ENCODE measurements at places on chromosomes 16 and 17.

DNA sequence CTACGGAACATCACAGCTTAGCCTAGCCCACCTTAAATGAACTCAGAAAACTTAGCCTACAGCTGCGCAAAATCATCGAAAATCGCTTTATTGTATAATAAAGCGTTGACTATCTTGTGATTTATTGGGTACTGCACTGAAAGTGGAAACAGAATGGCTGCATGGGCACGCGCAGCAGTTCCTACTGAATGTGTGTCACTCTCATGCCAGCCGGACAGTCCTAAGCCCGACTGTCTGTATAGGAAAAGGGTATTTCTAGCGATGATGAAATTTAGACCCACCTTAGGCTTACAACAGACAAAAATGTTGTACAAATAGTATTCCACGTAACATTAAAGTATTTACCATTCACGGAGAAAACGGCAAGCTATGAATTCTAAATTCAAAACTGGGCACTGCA, 9.3 kb downstream of the FBXO31 start:
- DNase-seq: no peak

DNA sequence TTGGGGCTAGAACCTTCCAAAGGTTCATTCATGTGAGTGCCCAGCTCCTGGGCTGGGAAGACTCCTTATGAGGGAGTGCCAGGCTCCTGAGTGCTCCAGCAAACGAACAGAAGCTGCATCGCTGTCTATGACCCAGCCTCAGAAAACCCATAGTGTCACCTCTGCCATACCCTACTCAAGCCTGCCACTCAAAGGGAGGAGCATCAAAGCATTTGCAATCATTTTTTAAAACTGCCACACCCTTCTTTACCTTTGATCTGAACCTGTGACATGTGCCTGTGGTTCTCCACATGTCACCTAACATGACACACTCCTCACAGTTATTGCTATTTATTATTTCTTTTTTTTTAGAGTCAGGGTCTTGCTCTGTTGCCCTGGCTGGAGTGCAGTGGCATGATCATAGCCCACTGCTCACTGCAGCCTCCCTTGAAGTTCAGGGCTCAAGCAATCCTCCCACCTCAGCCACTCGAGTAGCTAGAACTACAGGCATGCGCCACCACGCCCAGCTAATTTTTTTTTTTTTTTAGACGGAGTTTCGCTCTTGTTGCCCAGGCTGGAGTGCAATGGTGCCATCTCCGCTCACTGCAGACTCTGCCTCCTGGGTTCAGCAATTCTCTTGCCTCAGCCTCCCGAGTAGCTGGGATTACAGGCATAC, 7.3 kb upstream of the KDM8 start:
- DNase-seq: no peak

- DNase-seq: no peak
These were observed 10.4 kb downstream of the LLGL1 start for GRCh38 chr17:18235743-18236256.

DNA sequence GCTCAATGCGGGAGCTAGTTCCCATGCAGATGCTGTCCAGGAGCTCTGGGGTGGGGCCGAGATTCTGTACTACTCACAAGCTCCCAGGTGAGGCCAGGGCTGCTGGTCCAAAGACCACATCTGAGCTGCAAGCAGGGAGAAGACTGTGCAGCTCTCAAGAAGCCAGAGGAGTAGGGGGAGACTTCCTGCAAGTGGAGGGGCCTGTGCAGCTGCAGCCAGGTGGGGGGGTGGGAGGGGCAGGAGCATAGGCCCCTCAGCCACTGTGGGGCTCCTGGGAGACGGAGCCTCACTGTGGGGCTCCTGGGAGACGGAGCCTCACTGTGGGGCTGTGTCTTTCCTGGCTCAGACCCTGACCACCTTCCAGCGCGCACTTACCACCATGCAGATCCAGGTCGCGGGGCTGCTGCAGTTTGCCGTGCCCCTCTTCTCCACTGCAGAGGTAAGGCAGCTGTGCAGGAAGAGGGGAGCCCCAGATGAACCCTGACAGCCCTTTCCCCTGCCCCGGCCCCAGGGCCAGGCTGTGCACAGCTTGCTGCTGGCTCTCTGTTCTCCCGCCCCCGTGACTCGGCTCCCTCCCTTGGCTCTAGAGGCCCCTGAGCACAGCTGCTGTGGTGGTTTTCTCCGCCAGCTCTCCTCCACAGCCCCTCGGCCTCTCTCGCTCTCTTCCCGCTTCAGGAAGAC, 24.3 kb upstream of the DNAI2 start:
- DNase-seq: no peak

DNA sequence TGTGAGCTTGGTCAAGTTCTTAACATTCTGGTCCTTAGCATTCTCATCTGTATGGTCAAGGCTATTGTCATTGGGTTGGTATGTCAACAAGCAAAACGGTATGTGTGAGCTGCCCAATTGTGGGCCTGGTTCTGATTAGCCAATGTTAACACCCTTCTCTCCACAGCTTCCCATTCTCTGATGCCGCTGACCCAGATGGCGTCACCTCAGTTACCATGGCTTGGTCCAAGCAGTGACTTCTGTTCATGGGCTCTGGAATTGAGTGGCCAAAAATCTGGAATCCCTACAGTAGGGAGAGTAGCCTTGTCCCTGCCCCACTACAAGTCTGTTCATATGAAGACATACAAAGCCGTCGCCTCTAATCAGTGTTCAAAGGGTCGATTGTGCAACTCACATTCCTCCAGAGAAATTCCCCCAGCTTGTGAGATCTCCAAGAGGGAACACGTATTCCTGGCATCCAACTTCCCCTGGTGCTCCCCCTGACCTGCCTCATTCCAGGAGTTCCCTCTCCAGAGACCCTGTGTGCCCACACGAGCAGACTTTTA, 15.8 kb downstream of the TMEM98 start:
- DNase-seq: no peak

DNA sequence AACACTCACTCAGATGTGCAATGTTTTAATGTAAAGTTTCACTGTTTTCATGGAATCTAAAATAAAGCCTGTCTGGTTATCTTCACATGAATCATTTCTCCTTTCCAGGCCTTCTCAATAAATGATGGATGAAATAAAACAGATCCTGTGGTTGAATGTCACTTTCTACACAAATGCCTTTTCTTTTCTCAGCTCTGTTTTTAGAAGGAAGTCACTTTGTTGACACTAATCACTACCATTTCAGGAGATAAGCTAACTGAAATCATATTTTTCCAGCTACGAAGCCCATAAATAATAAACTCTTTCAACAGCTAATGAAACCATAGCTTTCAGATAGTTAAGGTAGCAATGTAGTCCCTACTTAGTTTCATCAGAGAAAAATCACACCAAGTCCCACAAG, 17.9 kb downstream of the NME2 start:
- no peak for DNase-seq

DNA sequence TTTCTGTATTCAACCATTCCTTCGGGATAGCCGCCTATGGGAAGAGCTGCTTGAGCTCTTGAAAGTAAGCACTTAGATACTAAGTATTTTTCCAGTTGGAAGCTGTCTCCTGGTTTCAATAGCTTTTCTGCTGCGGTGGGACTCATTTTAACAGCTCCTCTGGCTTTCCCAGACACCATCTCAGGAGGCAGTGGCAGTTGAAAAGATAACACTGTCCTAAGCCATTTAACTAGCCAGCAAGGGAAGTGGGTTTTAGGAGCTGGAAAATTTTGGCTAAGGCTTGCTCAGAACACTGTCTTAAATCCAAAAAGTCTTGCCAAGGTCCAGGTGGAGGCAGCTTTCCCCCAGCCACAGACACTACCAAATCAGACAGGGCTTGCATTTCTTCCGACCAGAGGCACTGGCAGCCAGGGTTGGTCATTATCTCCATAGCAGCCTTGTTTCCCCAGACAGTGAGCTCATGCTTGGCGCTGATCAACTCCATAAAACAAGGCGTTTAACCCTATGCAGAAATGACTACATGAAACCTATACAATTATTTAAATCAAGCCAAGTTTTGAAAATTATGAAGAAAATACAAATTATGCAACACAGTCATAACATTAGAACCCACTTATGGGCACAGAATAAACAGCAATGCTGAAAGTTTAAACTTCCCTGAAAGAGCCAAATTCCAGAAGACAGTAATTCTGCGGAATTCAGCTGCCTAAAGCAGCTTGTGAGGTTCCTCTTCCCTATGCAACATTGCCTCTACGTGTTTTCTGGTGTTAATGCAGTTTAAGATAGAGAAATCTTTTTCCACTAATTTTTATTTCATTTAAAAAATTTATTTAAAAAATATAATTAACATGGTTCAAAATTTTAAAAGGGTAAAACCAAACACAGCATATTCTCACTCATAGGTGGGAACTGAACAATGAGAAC, 25.0 kb downstream of the GABARAPL2 start:
- DNase-seq: no peak

GRCh38 chr17:42928714-42929496, 28.3 kb downstream of the G6PC1 start:
- DNase-seq: peak; percentile 36

GRCh38 chr17:1638171-1638590, 7.4 kb downstream of the SCARF1 start:
- DNase-seq: no peak

- no peak for DNase-seq
These were observed 13.5 kb downstream of the CCL11 start for GRCh38 chr17:34299027-34299426.

DNA sequence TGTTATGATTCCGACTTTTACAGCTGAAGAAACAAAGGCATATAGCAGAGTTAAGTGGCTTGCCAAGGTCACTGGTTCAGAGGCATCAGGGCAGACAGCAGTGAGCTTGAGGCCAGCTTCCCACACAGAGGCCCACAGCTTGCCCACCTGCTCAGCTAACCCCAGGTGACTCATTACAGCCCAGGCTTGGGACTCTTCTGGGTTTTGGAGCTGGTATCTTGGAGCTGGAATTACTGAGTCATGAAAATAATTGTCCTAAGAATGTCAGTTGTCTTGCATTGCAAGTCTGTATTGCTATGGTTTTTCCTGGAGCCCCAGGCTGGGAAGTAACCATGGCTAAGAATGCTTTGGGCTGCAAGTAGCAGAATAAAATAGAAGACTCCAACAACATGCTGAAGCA, 32.4 kb upstream of the IRX3 start:
- DNase-seq: no peak

DNA sequence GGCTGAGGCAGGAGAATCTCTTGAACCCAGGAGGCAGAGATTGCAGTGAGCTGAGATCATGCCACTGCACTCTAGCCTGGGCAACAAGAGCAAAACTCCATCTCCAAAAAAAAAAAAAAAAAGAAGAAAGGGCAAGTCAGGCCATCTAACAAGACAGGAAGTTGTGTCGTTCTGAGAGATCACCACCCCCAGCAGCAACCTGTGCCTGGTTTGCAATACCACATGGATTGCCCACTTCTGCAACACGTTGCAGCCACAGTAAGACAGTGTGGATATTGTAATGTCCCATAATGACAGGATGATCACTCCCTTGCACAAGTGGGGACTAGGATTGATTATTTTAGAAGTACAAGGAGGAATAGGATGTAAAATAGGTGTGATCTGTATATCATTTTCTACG, 3.4 kb upstream of the KRTAP2-4 start:
- no peak for DNase-seq

- no peak for DNase-seq
These were observed 17.7 kb downstream of the FOXL1 start for GRCh38 chr16:86595983-86596605.

DNA sequence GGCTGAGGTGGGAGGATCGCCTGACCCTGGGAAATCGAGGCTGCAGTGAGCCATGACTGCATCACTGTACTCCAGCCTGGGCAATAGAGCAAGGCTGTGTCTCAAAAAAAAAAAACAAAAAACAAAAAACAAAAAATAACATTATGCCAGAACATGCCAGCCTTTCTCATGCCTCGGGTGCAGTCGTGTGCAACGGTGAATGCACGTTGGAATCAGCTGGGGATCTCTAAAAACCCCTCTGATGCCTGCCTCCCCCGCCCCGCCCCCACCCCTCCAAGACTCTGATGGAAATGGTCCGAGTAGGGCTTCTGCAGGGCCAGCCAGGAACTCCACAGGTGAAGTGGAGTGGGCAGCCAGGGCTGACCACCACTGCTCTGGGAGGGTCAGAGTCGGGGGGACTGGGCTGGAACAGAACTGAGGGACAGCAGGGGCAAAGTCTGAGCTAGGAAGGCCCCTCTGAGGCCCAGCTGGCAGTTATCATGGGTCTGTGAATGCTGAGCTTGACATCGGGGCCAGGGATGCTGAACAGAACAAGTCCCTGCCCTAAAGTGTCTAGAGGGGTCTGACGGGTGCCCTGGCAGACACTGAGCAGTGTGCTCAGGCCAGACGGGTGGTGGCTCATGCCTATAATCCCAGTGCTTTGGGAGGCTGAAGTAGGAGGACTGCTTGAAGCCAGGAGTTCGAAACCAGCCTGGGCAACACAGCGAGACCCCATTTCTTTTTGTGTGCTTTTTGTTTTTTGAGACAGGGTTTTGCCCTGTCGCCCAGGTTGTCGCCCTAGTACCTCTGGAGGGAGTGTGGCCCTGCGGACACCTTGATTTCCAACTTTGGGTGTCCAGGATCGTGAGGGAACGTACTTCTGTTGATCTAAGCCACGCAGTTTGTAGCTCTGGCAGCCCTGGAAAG, 193.4 kb upstream of the GSE1 start:
- no peak for DNase-seq

DNA sequence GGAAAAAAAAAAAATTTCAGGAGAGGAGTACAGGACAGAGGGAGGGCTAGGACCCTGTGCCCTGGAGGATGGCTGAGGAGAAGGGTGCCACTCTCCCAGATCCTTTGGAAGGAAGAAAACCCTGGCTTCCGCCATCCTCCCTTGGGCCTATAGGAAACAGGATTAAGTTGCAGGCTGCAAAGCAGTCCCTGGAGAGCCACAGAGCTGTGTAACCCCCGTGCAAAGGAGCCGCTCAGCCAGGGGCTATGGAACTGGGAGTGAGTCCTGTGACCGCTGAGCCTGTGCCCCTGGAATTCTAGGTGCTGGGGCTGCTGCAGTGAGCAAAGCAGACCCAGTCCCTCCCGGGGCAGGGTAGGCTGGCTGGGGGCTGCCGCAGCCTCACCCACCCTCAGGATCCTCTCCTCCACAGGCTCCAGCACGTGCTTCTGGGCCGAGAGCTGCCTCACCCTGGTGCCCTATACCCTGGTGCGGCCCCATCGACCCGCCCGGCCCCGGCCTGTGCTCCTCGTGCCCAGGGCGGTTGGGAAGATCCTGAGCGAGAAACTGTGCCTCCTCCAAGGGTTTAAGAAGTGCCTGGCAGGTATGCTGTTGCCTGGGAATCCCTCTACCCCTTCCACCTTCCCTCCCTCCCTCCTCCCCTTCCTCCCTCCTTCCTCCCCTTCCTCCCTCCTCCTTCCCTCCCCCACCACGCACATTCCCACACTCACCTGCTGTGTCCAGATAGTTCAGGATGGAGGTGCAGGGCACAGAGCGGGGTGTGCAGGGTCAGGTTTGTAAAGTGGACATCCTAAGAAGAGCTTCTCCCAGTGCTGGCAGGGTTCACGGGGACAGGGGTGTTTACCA, 15.3 kb downstream of the SGSH start:
- no peak for DNase-seq

All from NCI-H1092 (cell line).